ENCODE measurements at places on chromosomes 5 and 9.

DNA sequence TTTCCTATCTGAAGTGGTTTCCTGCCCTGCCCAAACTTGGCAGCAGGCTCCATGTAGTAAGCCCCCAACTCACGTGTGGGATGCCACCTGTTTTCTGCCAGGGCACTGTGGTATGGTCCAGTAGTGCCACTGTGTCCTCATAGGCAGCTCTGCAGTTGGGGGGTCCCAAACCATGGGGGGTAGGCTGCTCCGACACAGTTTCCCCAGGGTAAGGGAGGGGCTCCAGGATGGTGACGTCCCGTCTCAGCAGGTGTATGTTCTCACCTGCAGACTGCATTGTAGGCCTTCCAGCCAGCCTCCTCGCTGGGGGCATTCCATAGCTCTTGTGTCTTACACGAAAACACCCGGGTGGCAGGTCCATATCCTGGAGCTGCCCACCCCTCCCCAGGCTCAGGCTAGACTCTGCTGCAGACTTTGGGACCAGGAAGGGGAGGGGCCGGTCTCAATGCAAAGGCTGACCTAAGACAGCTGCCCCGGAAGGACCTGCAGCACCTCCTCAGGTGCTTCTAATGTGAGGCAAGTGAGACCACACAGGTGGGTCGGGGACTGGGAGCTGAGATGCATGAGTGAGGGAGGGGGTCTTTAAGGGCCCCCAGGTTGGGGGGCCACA is 330.5 kb upstream of the IRX4 start:
- no peak for DNase-seq

DNA sequence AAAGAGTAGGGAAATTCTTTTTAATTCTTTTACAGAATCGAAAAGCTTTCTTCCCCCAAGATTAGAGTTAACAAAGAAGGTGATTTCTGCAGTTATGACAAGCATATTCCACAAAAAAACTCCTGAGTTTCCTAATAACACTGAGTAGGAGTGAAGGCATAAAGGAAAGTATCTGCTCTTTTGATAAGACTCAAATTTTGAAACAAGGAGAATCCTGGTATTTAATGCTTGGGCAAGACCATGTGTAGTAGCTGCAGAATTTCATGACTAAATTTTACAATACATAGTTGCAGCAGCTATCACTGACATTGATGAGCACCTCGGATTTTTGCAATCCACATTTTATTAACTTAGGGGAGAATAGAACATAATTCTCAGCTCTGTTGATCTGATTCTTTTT is 92.6 kb downstream of the MARCHF3 start:
- no peak for DNase-seq

DNA sequence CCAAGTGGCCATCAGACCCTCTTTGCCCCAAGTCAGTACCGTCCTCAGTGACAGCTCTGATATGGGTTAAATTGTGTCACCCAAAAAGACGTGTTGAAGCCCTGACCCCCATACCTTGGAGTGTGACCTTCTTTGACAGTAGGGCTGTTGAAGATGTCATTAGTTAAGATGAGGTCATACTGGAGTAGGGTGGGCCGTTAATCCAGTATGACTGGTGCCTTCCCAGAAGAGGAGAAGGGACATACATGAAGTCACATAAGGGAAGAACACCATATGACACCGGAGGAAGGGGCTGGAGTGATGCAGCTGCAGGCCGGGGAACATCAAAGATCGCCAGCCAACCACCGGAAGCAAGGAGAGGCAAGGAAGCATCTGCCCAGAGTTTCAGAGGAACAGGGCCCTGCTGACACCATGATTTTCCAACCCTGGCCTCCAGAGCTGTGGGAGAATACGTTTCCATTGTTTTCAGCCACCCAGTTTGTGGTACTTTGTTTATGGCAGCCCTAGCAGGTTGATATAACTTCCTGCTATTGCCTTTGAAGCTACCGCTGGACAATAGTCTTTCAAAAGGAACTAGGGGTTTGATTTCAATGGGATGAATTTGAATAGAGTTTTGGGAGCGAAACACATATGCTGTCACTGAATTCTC is 36.4 kb upstream of the CPEB4 start:
- DNase-seq = no peak

- DNase-seq = no peak
These were observed 641 bp downstream of the ATP6V1G1 start for GRCh38 chr9:114588210-114588609.

- no peak for DNase-seq
These were observed 1217.3 kb downstream of the MAT2B start for GRCh38 chr5:164722702-164723101.

GRCh38 chr5:74392711-74393351 is 247.7 kb downstream of the ENC1 start:
- no peak for DNase-seq

GRCh38 chr5:78649861-78650496 is 1.4 kb upstream of the LHFPL2 start:
- DNase-seq = no peak

DNA sequence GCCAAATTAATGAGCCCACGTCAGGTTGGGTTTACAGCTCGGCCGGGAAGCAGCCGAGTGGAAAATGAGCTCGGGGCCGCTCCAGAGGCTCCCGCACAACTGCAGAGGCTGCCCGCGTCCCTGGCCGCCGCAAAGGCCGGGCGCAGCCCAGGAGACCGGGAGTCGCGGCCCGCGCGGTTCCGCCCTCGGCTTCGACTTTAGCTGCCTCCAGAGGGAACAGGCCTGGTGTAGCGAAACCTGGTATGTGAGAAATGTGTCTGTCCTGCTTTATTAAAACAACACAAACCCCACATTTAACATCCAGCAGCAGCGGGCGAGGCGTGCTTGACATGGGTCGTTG is 66.2 kb downstream of the FOXD1 start:
- no peak for DNase-seq
